ENCODE measurements at places on chromosomes 4 and X. TPM values are rescaled to one million over a fixed set of nuclear protein-coding genes. Genes with fewer than 3 reads are reported as not detected.

CLGN gene
- 1.2 TPM for total RNA-seq

TSR2 gene
- total RNA-seq = 19.8 TPM

- DNase-seq = no peak
Measured at GRCh38 chr4:9875516-9875915, 94.1 kb downstream of the DRD5 start.

GRCh38 chr4:1539859-1540600 lies 133.8 kb upstream of the NKX1-1 start:
- DNase-seq = no peak

GRCh38 chr4:173334891-173335752 lies 964 bp upstream of the HMGB2 start:
- DNase-seq = no peak

- no peak for DNase-seq
Measured at GRCh38 chr4:185398618-185399017, 2.0 kb downstream of the ANKRD37 start.

- no peak for DNase-seq
Measured at GRCh38 chr4:90951037-90951436, 823.8 kb downstream of the CCSER1 start.

GRCh38 chr4:158051401-158052235 lies 121.2 kb downstream of the GASK1B start:
- no peak for DNase-seq

GRCh38 chr4:123573866-123574508 lies 177.4 kb downstream of the SPRY1 start:
- DNase-seq = no peak

DNA sequence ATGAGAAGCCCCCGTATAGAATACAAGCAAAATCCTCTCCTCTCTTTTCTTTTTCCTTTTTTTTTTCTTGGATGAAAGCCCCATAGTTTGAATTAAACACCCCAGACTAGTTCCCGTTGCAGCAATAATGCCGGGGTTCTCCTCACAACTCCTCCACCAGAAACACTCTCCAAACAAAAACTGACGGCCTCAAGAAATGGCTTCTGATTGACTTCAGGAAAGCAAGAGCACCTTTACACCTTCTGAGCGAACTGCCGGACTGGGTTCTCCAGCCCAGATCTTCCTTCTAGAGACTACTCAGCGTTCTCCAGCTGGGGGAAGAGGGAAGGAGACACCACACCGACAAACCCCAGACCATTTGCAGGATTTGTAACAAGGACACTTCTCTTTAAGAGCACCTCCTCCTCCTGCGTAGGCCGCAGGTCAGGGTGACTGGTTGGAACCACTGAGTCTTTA lies 4.0 kb downstream of the HAND2 start:
- DNase-seq = no peak

GRCh38 chr4:107988763-107989035 lies 990 bp upstream of the HADH start:
- no peak for DNase-seq
